Activated CD4-positive, CD25-positive, alpha-beta regulatory T cell treated with anti-CD3 and anti-CD28 coated beads, Interleukin-2, amount 50 U/mL, for 72 hours (primary cell): ENCODE measurements at places on chromosomes 12 and 14.

DNA sequence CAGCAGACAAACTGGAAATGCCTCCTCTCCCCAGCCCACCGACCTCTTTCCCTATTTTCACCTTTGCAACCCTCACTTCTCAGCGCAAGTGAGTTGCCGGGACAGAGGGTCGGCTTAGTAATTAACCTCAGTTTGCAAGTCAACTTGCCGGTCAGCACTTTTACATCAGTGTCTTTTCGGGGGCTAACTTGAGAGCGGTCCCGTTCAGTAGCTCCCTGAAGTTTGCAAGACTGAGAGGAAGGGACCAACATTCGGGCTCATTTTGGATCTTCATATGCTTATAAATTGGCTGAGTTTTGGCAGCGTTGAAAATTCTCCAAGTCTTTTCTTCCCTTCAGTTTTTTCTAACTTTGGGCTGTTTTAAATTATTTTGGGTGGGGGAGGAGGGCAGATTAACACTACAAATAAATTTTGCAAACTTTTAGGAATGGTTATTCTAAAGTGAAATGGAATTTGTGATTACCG, 846 bp downstream of the BRMS1L start:
- DNase-seq = no peak

GRCh38 chr12:32885831-32886230, 10.7 kb downstream of the PKP2 start:
- DNase-seq = no peak

GRCh38 chr14:89765346-89765745, 189.2 kb downstream of the EFCAB11 start:
- no peak for DNase-seq

DNA sequence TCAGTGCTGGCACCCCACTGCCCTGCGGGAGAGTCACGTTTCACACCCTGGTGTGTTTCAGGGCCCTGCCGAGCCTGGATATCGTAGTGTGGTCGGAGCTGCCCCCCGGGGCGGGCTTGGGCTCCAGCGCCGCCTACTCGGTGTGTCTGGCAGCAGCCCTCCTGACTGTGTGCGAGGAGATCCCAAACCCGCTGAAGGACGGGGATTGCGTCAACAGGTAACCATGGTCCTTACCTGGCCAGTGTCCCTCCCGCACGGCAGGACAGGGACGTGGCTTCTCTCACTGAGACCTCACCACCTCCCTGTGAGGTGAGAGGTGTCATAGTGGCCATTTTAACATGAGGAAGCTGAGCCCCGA, 7.7 kb downstream of the MVK start:
- DNase-seq = no peak

GRCh38 chr14:101716956-101717662, 44.4 kb upstream of the PPP2R5C start:
- DNase-seq = no peak

- no peak for DNase-seq
Measured at GRCh38 chr12:54981796-54982195, 2.8 kb downstream of the TESPA1 start.

DNA sequence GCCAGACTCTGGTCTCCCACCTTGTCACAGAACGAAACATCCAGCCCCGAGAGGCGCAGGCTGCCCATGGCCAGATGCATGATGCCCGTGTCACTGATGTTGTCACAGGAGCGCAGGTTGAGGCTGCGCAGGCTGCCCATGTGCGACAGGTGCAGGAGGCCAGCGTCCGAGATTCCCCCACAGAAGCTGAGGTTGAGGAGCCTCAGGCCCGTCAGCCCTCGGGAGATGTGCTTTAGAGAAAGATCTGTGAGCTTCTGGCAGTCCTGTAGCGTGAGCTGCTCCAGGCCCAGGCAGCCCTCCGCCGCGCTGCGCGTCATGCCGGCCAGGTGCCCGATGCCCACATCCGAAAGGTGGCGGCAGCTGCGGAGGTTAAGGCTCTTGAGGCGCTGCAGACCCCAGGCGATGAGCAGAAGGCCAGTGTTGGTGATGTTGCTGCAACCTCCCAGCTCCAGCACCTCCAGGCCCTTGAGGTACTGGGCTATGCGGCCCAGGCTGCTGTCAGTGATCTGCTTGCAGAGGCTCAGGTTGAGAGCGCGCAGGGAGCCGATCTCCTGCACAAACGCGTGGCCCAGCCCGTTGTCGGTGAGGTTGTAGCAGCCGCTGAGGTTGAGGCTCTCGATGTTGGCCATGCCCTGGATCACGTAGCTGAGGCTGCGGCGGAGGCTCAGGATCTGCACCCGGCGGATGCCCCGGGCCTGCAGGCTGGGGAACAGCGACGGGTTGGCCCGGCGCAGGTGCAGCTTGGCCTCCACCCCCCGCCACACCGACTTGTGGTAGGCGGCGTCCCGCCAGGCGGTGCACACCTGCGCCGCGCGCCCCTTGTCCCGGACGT, 991 bp downstream of the FBXL14 start:
- peak; percentile 60 for DNase-seq

DNA sequence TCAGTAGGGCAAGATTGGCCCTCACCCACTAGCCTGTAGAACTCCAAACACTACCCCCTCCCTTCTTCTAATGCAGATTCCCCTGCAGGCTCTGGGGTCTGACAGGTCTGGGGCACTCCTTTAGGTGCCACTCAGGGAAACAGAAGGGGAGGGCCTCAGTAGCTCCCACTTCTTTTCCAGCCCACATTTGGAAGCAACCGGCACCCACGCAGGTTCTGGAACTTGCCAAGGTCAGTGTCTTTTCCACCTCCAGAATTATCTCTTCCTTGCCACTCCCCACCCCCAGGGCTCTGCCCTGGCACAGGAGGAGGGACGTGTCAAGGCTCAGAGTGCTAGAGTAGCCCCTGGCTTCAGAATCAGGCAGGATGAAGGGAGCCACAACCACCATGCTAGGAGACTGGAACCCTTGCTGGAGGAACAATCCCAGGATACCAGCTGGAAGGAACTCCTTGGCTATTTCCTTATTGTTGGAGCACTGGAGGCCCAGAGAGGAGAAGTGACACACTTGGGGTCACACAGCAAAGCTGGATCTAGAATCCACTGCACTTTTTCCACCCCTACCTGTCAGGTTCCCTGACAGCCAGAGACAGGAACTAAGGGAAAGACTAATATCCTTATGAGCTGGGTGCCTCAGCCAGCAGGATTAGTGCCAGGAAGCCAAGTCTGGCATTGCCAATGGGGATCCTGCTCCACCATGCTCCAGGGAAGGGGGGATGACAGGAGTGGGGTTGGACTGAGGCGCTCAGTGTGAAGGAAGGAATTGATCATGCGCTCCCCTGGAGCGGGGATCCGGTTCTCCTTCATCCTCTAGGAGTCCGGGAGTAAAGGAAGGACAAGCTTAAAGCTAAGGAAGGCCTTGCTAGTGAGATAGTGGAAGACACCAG, 1.8 kb upstream of the FIGNL2 start:
- DNase-seq = no peak

- DNase-seq = no peak
Measured at GRCh38 chr12:16531621-16532020, 74.3 kb downstream of the LMO3 start.

- peak; percentile 44 for DNase-seq
Measured at GRCh38 chr14:50082308-50082742, 34.0 kb downstream of the VCPKMT start.

DNA sequence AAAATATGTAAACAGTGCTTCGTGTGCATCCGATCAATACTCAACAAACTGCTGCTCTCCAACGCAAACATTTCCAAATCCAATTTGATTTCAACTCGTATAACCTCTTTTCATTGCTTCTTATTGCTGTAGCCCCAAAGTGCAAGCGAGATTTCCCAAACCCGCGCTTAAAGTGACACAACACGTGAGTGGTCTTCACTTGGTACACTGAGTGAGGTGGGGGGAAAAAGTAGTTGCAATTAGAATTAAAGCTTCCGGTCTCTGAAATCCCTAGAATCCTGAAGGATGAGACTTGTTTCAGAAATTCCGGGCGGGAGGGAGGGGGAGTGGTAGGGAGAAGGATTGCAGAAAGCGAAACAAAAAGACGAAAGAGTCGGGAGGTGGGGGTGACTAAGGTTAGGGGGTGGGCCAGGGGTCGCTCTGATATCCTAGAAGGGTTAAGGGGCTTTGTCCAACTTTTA, 387.5 kb downstream of the BCAT1 start:
- DNase-seq = no peak

DNA sequence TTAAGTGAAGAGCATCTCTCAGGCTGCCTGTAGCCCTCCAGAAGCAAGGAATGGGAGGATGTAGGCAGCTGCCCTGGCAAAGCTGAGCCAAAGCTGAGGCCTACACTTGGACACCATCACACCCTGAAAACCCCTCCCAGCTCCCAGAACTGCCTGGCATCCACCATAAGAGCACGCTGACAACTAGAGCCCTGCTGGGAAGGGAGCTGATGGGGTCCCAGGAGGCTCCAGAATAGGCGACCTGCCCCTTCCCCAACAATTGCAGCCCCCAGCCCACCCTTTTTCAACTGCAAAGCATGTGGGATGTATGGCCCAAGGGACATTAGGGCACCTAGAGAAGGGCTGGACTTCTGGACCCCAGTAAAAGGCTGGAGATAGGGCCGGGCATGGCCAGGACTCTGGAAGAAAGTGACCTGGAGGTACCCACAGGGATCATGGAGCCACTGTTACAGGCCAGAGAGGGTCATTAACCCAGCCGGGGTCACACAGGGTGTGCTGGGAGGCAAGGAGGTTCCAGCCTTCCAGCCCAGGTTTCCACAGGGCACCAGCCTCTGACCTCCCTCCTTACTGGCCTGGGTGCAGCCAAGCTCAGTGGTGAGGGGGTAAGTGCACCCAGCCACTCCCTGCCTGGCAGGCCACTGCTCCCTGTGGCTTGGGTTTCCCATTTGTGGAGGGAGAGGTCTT, 27.8 kb downstream of the FAM222A start:
- DNase-seq = no peak

- DNase-seq = no peak
Measured at GRCh38 chr14:83044001-83044400, 1510.3 kb upstream of the SEL1L start.

GRCh38 chr14:32820181-32820580, 118.5 kb upstream of the NPAS3 start:
- no peak for DNase-seq

- DNase-seq = no peak
Measured at GRCh38 chr14:75371297-75371696, 56.5 kb upstream of the JDP2 start.

DNA sequence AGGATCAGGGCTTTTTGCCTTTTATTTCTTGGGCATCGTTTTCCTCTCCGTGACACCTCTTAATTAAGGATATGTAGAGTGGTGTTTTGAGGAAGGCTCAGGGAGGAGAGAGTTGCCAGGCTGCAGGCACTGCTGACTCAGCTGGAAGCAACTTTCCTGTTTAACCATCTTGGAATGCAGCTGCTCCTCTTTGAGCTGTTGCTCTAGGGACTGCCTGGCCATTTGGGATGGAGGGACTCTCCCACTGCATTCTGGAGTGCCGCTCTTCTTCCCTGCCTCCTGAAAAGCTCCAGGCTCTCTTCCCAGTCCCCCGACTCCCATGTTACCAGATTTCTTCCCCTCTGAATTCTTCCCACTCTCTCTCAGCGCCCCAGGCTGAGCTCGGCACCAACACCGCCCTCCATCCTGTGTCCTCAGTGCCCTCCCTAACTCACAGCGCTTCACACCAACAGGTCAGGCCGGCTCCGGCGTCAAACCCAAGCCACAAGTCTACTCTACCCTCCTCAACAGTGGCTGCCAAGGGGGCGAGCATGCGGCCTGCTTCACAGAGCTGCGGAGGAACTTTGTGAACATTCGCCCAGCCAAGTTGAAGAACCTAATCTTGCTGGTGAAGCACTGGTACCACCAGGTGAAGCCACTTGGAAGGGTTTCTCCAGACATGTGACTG, 5.9 kb downstream of the OAS3 start:
- no peak for DNase-seq
